ENCODE measurements at places on chromosomes 11 and 22.

DNA sequence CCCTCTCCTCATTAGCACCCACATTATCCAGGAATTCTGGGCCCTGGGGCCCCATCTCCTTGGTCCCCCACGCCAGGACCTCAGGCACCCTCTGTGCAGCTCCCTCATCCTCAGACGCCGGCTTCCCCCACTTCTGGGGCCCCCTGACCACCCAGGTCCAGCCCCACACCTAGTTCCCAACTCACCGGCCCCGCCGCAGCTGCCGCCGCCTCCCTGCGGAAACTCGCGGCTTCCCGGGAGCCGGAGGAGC lies at the start of gene PCSK7:
Gene PCSK7, minus strand, starts transcription at position 232 of the 250 bp plus-strand sequence. CDS start 2,229 bp downstream, outside the sequence.
- no peak for DNase-seq

GRCh38 chr11:115304774-115305472 lies 199.3 kb downstream of the CADM1 start:
- DNase-seq, result no peak

DNA sequence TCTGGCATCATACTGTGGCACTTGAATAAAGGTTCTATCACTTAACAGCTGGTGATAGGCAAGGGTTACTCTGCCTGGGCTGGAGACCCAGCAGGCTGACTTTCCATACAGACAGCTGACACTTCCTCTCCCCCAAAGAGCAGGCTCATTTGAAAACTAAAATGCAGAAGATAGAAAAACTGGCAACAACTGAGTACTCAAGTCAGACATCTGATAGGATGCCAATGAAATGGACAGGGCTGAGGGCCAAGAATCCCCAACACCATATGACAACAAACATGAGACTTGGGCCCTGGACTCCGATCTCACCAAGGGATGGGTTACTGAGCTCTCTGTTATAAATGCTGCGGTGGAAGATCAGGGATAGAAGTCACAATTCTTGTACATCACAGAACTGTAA lies 237.2 kb downstream of the LRRC4C start:
- no peak for DNase-seq

GRCh38 chr22:27412866-27413445 lies 388.6 kb downstream of the MN1 start:
- DNase-seq, result no peak

DNA sequence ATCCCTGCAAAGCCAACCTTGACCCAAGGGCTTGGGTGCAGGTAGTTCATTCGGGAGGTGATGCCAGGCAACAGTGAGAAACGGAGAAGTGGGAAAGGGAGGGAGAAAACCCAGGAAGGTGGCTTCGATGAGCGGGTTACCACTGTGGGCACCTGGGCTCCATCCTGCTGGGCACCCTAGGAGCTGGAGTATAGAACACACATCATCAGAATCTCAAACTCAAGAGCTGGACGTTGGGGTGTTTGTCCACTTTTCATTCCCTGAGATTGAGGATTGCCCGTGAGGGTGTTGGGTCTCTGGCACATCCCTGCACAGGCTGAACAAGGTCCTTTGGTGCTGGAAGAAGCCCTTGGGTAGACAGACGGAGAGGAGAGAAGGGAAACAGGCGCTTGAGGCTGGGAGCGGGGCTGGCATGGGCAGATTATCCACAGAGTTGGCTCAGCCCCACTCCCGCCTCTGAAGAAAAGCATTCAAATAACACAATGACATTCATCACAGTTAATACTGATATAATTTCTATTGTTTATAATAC lies 70.4 kb downstream of the LRRC32 start:
- DNase-seq, result no peak

DNA sequence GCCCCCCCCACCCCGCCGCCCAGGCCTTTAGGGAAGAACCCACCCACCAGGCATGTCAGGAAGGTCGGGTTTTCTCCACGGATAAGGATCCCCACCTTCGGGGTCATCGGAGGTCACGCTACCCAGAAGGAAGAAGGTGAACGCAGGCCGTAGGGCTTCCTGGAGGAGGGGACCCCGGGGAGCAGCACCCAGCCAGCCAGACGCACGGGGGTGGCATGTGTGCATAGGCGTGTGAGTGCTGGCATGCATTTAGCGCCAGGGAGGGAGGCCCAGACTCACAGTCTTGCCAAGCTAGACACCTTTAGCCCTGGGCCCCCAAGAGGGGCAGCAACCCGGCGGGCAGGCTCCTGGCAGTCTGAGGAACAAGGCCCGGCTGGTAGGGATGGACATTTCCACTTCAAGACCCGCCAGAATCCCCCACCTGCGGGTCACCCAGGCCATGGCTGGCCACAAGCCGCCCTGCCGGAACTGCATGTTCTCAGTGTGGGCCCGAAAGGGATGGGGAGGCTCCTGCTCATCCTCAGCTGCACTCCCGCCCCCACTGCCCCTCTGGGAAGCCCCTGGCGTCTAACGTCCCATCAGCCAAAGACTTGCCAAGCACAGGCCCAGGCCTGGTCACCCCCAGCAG lies 16.7 kb upstream of the PIM3 start:
- DNase-seq, result no peak

GRCh38 chr11:15675683-15676082 lies 561.0 kb downstream of the INSC start:
- no peak for DNase-seq

DNA sequence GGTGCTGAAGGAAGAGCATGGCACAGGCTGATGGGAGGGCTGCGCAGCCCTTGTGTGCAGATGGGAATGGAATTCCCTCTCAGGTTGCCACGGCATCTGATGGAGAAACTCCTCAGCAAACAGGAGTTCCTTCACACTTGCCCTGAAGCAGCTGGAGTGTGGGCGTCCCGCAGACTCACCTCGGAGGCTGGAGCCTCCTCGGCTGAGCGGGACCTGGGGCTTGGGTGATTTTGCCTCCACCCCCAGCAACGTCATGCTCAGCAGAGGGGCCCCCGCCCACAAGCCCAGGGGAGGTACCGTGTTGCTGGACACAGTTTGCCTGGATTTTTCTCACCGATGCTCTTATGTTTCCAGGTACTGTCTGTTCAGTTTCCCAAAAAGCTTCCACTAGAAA lies 63.4 kb downstream of the MYO7A start:
- no peak for DNase-seq

DNA sequence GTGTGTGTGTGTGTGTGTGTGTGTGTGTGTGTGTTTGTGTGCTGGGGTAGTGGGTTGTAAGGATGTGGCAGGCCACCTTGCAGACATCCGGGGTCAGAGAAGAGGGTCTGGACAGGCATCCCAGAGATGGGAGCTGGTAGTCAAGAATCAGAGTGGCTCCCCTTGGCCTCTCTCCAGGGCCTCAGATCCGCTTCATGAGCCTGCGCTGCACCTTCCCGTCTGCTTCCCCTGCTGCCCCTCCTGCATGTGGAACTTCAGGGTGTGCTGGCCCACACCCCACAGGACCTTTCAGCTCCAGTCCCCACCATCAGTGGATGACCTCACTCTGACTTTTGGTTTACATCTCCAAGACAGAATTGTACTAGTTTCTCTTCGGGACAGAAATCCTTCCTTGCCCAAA lies 31.2 kb downstream of the TREH start:
- no peak for DNase-seq

DNA sequence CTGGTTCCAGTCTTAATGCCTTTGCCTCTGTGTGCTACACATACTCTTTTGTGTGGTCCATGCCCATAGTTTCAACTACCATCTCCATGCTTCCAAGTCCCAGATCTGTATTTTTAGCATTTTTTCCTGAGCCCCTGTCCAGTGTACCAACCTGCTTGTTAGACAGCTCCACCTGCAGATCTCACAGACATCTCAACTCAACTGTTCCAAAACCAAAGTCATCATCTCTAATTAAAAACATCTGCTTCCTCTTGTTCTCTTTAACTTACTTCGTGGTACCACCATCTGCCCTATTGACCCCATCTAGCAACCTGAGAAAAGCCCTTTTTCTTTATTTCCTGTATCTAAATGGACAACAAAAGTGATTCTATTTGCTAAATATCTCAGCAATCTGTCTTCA lies 8.6 kb upstream of the KMT2A start:
- DNase-seq, result no peak

GRCh38 chr11:109109571-109110315 lies 312.2 kb upstream of the C11orf87 start:
- no peak for DNase-seq

DNA sequence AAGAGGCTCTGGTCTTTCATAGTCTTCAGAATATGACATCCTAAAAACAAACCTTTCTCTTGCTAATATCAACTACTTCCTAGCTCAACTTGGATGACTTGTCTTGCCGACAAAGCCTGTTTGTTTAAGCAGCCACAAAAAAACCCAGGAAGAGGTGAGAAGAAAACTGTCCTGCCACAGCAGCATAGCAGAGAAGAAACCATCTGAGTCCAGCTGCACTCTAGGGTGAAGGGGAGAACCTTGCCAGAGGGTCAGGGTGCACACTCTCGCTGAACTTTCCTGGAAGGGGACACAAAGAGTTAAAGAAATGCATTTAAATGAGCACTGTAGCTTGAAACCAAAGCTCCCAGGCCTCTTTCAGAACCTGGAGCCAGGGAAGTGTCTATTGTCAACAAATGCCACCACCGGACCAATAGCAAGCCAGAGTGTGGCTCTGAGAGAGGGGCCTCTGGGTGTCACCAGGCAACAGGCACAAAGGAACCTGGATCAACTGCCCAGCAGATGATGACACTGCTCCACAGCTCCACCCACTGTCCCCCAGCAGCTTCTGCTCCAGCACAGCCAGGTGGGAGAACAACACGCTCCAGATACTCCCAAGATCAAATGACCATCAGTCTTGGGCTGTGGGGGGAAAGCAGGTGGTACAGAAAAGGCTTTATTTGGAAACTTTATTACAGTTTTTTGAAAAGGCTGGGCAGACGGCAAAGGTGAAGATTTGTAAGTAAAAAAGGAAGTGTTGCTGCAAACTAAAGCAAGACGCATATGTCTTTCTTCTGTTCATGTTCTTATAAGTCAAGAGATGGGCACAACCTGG lies 105.7 kb downstream of the RASSF10 start:
- DNase-seq, result no peak

GRCh38 chr11:32052215-32052614 lies 38.7 kb upstream of the RCN1 start:
- peak; percentile 66 for DNase-seq

GRCh38 chr11:66020618-66021357 lies 5.5 kb downstream of the CATSPER1 start:
- DNase-seq, result peak; percentile 17

DNA sequence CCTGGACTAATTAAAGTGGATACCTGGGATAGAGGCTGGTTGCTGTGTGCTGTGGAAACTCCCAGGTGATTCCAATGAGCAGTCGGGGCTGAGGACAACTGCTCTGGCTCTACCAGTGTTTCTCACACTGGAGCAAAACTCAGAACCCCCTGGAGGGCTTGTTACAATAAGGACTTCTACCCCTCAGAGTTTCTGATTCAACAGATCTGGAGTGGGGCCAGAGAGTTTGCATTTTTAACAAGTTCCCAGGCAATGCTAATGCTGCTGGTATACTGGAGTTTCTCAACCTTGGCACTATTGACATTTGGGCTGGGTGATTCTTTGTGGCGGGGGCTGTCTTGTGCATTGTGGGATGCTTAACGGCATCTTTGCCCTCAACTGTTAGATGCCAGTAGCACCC lies 353.7 kb downstream of the MIAT start:
- no peak for DNase-seq

- peak; percentile 38 for DNase-seq
Observed at GRCh38 chr11:119320776-119321524, 4.0 kb upstream of the MCAM start.

- peak; percentile 18 for DNase-seq
Observed at GRCh38 chr11:105862736-105863367, 159.2 kb downstream of the MSANTD4 start.

GRCh38 chr22:38924347-38924952 lies 33.0 kb upstream of the APOBEC3A start:
- DNase-seq, result no peak

DNA sequence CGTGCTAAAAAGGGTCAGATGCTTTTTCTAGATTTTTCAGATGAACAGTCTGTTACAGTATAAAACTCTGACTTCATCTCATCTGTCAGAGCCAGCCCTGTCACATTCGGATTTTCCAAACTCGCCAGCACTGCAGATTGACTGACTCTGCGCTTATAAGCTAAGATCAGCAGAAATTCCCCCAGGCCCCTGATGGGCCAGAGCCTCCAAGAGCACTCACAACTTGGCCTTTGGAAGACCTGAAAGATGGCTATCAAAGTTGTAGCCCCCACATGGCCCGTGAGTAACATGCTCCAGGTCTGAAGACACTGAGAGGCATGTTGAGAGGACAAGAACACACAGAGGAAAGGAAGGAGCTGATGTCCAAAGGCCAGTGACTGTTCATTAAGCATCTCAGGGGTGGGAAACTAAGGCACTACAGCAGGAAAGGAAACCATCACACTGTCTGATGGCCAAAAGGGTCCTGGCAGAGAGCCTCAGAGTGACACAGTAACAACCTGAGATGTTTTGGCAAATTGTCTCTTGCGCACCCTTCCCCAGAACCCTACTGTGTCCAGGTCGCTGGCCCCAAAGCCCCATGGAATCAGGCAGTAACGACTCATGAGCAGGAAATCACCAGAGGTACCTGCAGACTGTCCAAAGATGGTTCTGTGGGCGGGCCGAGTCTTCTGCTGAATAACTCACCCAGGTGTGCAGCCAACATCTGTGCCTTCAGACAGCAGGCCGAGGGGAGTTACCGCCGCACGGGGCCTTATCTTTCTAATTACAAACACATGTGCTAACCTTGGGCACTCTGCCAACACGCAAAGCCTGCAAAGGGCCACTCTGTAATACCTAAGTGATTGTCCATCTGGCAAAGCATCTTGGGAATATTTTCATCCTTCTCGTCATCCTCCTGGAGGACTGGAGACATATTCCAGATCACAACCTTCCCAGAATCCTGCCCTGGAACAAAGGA lies 23.6 kb downstream of the HIRA start:
- no peak for DNase-seq

DNA sequence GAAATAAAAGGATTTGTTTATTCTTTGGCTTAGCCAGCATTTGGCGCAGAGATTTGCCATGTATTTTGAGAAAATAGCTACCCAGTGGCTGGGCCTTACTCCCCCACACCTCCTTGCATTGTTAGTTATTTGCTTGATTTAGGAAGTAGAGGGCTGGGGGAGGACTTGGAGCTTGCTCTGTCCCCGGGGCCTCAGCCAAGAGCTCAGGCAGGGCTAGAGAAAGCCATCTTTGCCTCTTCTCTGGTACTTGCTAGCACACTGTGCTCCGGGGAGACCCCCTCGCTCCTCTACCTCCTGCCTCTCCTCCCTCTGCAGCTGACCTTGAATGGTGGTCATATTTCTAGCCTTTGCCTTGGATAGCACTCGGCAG lies 93.0 kb downstream of the SCN3B start:
- no peak for DNase-seq

GRCh38 chr11:6315811-6316425 lies 4.4 kb downstream of the CAVIN3 start:
- peak; percentile 16 for DNase-seq

GRCh38 chr22:39731881-39732555 lies 161.5 kb downstream of the CACNA1I start:
- no peak for DNase-seq

DNA sequence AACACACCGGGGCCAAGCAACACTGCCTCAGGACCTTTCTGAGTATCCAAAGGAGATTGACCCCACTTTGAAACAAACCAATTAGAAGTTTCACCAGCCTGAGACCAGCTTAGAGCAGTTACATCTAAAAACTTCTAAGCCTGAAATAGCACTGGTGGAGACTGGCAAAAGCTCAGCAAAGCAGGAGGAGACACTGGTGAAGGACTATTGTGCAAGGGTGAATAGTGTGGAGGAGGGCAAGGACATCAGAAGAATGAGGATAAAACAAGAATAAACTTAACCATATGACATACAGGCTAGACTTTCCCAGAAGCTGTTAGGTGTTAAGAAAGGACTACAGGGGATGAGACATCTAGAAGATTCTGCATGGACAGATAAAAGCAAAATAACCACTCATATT lies 152.4 kb downstream of the FCHSD2 start:
- no peak for DNase-seq
